Activated gamma-delta T cell treated with Interleukin-2 at 50 U/mL for 16 hours (primary cell): ENCODE measurements at places on chromosomes 4 and X.

- no peak for DNase-seq
Measured at GRCh38 chr4:119678761-119679160, 50.2 kb upstream of the PDE5A start.

DNA sequence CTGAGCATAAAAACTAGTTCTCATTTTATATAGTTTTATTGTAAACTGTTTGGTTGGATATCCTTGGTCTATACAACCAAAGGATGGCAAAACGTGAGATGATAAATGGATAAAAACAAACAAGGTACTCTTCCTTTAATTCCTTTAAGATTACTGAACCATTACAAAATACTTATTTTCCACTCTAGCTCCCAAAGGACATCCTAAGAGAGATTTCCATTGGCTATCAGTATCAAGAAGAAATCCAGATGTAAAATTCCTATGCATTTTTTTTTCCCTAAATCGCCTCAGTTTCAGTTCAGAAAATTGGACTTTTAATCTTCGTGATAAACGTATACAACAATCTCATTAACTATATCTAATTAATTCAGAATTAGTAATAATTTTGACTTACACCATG lies 2.3 kb downstream of the FBXL5 start:
- DNase-seq: no peak

DNA sequence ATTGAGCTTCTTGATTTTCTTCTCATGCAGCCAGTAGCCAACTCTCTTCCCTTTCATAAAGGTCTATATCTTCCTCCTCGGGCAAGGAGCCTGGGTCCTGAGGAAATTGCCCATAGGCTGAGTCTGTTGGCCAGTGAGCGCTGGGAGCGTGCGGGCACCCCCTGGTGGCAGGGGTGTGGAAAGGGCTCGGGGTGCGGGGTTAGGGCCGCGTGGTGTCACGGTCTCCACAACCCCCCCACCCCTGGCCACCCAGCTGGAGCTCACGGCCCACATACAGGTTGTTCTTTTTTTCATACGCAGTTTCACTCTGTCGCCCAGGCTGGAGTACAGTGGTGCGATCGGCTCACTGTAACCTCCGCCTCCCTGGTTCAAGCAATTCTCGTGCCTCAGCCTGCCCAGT lies 13.1 kb downstream of the RBM10 start:
- DNase-seq: no peak

- DNase-seq: no peak
Measured at GRCh38 chr4:10011277-10011676, 10.0 kb downstream of the SLC2A9 start.

DNA sequence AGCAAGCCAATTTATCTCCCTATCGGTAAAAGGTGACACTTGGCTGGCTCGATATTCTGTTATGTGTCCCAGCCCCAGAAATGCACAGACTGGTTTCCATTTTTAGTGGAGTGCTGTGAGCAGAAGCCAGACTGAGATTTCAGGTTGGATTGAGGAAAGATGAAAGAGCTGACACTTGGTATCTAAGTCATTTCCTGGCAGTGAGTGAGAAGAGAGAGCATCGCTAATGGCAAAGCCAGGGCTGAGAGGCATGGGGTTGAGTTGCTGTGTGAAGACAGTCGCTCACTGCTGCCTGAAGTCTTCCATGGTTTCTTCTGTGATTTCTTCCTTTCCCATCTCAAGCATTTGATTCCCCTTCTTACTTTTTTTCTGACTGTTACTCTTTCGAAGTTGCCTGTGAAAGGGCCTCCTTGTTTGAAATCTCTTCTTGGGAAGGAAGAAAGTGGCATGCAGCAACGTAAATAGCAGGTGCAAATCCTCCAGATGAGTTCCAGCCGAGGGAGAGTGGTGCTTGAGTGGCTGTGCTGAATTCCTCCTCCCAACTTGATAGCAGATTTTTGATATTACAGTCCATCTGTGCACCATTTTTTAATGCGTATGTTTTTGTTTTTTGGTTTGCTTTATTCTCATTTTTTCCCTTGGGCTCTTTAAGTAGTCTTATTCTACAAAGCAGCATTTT lies 109.2 kb upstream of the LIMCH1 start:
- DNase-seq: no peak

GRCh38 chr4:25926462-25926861 lies 12.4 kb downstream of the SMIM20 start:
- no peak for DNase-seq

GRCh38 chr4:143667461-143667860 lies 33.0 kb downstream of the FREM3 start:
- DNase-seq: no peak

DNA sequence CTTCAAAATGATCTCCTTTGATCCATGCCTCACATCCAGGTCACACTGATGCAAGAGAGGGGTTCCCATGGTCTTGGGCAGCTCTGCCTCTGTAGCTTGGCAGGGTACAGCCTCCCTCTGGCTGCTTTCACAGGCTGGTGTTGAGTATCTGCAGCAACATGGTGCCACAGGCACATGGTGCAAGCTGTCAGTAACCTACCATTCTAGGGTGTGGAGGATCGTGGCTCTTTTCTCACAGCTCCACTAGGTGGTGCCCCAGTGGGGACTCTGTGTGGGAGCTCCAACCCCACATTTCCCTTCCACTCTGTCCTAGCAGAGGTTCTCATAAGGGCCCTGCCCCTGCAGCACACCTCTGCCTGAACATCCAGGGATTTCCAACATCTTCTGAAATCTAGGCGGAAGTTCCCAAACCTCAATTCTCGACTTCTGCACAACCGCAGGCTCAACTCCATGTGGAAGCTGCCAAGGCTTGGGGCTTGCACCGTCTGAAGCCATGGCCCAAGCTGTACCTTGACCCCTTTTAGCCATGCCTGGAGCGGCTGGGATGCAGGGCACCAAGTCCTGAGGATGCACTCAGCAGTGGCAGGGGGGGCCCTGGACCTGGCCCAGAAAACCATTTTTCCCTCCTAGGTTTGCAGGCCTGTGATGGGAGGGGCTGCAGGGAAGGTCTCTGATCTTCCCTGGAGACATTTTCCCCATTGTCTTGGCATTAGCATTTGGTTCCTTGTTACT lies 137.8 kb upstream of the NUDT6 start:
- no peak for DNase-seq

- DNase-seq: no peak
Measured at GRCh38 chr4:8107146-8107657, 51.4 kb downstream of the ABLIM2 start.

- no peak for DNase-seq
Measured at GRCh38 chr4:138967313-138967712, 48.3 kb upstream of the NOCT start.

GRCh38 chr4:118287711-118288451 lies 64.9 kb downstream of the PRSS12 start:
- DNase-seq: no peak

DNA sequence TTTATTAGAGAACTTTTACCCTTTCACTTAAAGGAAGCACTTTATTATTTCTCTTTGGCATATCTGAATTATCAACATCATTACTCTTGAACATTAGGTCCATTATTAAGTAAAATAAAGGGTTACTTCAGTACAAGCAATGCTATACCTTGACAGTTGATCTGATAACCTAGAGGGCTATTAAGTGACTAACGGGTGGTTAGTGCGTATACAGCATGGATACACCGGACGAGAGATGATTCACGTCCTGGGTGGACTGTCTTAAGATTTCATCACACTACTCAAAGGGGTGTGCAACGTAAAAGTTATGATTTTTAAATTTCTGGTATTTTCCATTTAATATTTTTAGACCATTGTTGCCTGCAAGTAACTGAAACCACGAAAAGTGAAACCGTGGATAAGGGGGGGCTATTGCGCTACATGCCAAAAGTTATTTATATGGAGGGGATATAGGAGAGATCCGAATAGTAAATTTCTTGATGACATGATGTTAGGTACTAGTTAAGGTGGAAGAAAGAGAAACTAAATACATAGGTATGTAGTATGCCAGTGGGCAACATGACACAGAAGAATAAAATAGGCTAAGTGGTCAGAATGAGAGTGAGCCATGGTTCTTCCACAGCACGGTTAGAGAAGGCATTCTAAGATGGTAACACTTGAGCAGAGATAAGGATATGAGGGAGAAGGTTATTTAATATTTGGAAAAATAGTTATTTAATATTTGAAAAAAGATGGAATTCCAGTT lies 230.8 kb upstream of the ANKRD50 start:
- no peak for DNase-seq

DNA sequence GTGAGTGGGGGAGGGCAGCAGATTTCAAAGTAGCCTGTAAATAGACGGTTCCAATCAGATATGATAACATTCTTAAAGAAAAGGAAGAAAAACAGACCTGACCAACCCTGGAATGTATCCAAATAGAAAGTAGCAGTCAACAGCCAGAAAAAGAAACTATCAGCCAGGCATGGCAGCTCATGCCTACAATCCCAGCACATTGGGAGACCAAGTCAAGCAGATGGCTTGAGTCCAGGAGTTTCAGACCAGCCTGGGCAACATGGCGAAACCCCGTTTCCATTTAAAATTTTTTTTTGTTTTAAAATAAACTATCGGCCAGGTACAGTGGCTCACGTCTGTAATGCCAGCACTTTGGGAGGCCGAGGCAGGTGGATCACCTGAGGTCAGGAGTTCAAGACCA lies 125.0 kb downstream of the THOC2 start:
- DNase-seq: no peak

GRCh38 chr4:152896811-152897210 lies 39.3 kb upstream of the FHDC1 start:
- DNase-seq: no peak

- DNase-seq: no peak
Measured at GRCh38 chr4:72374159-72374558, 194.9 kb downstream of the ADAMTS3 start.

- no peak for DNase-seq
Measured at GRCh38 chr4:120304801-120305200, 238.2 kb upstream of the MAD2L1 start.

DNA sequence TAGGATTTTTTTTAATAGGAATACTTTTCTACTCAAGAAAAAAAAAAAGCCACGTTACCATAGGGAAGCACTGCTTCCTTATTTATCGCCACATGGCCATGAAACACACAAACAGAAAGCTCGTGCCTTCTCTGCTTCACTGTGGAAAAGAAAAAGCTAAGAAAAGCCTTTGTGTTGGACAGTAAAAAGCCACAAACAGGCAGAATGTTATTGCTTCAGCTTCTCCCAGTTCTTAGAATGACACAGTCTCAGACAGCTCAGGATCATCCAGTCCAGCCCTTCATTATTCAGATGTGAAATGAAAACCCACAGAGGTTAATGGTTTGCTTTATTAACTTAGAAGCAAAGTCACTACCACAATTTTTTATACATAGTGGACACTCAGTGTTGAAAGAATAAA lies 181.6 kb upstream of the NOCT start:
- DNase-seq: no peak

DNA sequence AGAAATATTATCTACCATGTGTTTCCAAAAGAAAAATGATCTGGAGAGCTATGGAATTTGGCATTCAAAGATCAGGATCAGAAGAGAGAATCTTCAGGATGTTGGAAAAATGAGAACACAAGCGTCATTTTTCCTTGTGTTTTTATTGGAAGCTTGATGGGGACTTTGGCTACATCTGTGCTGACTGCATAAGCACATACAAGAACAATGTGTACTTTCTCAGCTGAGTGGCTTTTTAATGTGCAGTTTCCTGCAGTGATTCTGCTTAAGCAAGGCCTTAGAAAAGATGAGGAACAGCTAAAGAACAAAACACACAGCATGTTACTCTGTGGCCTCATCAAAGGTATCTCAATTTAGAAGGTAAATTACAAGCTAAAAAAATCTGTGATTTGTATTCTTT lies 1039.9 kb downstream of the GLUD2 start:
- DNase-seq: no peak

GRCh38 chr4:108166441-108167315 lies 2.1 kb downstream of the LEF1 start:
- peak; percentile 54 for DNase-seq

DNA sequence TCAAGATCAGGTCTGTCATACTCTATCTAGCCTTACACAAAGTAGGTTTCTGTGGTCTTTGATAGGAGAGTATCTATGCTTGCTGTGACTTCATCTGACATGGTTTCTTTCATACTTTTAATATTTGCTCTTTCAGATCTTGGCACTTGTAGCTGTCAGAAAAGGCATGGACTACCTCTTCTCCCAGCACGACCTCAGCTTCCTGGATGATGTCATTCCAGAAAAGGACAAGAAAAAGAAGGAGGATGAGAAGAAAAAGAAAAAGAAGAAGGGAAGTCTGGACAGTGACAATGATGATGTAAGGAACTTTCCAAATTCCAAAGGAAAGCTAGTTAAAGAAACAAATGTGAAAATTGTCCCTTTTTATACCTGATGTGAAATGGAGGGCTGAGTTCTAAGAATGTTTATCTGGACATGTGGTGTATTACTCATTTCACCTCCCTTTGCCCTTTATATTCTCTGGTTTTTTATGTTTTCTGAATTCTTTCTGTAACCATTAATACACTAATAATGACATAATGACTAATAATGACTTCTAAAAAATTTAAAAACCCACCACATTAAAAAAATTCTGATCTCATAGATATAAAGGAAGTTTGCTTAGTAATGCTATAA lies 221.2 kb downstream of the SLC4A4 start:
- DNase-seq: no peak
